CD8-positive, alpha-beta memory T cell (primary cell): ENCODE measurements at places on chromosomes 5 and 9. TPM values are rescaled to one million over a fixed set of nuclear protein-coding genes. Genes with fewer than 3 reads are reported as not detected.

- DNase-seq = no peak
Measured at GRCh38 chr5:89662499-89662898, 747.1 kb downstream of the CETN3 start.

DNA sequence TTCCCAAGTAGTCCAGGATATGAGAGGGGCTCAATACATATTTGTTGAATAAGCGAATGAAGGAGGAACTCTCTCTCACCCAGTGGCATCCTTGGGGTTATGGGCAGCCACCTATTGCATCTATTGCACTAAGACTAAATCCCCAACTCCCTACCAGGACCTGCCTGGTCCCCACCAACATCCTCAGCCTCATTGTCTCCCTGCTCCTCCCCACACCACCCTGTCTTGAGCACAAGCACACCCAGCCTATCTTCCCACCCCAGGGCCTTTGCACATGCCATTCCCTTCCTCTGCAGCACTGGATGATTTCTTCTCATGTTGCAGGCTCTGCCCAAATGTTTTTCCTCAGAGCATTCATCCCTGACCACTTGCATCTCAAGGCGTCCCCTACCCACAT lies 133.8 kb downstream of the BARX1 start:
- no peak for DNase-seq

- no peak for DNase-seq
Measured at GRCh38 chr9:129869585-129870501, 34.6 kb downstream of the USP20 start.

DNA sequence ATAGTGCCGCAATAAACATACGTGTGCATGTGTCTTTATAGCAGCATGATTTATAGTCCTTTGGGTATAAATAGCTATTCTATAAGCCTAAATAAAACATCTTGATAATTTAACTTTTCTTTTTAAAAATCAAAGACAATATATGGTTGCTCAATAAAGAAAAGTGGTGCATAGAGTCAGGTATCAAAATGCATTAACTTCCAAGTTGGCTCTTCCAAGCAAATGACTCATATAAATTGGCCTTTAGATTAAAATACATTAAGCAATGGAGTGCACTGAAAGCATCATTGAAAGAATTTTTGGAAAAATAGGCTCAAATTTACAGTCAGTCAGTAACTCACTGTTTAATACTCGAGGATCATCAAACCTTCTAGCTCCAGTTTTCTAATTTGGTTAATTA lies 106.6 kb downstream of the PLCXD3 start:
- DNase-seq = no peak

Gene AK6
- total RNA-seq = 108 TPM

Gene CCDC192
- not detected for total RNA-seq

- DNase-seq = no peak
Measured at GRCh38 chr5:157072508-157072907, 13.6 kb upstream of the HAVCR1 start.

Gene FOXD4
- total RNA-seq = 0.20 TPM

Gene SLCO6A1
- total RNA-seq = not detected

Gene CA9
- total RNA-seq = 0.75 TPM

GRCh38 chr9:76022317-76022716 lies 131.8 kb downstream of the PCSK5 start:
- DNase-seq = no peak

- peak; percentile 63 for DNase-seq
Measured at GRCh38 chr5:151115272-151115905, 34.6 kb upstream of the TNIP1 start.

DNA sequence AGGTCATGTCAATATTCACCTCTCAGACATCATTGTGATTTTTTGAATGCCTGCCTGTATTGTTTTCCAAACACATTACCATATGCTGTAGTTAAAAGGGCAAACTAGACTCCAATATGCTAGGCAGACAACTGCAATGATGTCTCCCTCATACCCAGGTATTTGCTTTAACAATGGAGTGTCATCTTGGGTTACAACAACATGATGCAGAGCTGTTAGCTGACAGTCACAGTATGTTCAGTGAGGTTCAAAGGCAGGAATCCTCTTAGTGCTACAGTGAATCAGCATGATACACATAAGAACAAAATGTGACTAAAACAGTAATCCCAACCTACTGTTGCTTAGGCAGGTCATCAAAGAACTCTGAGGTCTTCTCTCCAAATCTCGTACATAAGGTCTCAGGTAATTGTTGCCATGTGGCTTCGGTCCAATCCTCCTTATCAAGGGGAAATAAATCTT lies 24.0 kb downstream of the OR1J1 start:
- DNase-seq = no peak

DNA sequence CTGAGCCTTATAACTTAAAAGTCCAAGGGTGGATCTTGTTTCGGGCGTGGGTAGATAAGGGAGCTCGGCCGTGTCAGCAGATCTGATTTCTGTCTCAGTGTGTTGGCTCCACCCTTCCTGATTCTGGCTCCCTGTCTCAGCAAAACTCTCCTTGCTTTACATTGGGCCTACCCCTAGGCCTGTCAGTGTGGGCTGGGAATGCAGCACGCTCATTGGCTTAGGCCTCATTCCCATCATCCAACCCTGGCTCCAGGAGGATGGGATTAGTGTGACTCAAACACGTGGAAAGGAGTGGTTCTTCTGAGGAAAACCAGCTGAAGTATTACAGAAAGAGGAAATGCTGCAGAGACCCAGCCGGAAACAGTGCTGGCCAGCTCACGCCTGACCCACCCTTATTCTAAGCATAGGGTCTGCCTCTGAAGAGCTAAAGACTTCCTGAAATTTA lies 59.9 kb downstream of the ZFAND5 start:
- DNase-seq = no peak

Gene UBAP2
- total RNA-seq = 50.0 TPM

Gene PCDHGB5
- 0.27 TPM for total RNA-seq

DNA sequence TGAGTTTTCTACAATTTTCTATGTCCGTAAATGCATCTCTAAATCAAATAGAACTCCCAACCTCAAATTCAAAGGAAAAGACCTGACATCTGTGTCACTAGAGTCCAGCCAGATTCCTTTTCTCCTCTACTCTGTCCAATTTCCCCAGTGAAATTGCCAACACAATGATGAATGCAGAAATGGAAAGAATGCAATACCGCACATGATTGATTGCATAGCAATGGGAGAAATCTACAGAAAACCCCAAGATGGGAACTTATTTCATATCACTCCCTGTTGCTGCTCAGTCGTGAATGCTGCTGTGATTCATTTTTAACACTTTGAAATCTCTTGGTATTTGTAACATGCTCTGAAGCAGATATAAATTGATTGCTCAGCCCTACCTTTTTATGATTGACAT lies 355.1 kb upstream of the TUSC1 start:
- DNase-seq = no peak

- no peak for DNase-seq
Measured at GRCh38 chr5:157870837-157871834, 12.2 kb upstream of the CLINT1 start.

Gene LOX
- not detected for total RNA-seq

GRCh38 chr5:167710444-167711073 lies 580.9 kb upstream of the WWC1 start:
- no peak for DNase-seq

DNA sequence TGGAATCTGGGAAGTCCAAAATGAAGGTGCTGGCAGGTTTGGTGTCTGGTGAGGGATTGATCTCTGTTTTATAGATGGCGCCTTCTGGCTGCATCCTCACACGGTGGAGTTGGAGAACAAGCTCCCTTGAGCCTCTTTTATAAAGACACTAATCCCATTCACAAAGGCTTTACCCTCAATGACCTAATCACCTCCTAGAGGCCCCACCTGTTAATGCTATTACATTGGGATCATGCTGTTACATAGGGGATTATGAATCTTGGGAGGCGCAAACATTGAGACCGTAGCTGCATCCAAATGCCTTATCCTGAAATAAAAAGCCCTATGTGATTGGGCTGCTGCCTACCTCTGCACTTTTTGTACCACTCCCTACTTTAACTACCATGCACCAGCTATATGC lies 197.1 kb upstream of the HMHB1 start:
- no peak for DNase-seq

DNA sequence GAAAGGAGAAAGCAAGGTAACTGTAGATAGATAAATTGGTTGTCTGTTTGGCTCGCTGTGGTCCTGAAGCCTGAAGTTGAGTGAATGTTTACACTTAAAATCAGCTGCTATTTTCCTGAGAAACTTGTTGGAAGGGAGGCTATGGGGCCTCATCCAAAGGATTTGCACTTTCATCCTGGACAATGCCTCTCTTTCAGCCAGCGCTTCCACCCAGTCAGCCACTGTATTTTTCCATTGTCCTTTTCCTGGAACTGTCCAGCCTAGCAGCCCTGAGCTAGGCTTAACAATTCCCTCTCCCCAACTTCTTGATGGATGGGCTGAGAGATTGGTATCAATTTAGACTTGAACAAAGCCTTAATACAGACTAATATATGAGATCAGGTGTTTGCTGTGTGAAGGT lies 429.2 kb downstream of the DMAC1 start:
- no peak for DNase-seq

Gene SV2C
- total RNA-seq = not detected

GRCh38 chr9:72527801-72528195 lies 6.4 kb downstream of the TMC1 start:
- no peak for DNase-seq

DNA sequence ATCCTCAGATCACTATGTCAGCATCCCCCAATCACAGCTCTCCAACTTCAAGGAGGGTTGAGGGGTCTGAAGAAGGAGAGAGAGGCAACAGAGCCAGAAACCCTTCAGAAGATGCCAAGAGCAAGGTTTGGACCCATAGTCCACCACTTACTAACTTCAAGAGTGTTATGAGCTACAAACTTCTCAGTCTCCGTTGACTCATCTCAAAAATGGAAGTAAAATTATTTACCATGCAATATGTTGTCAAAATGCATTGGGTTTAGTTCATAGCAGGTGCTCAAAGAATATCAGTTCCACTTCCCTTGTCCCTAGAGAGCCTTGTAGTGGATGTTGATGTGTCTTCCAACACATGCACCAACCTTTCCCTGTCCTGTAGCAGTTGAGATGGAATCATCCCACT lies 116.0 kb downstream of the KCNIP1 start:
- DNase-seq = no peak

DNA sequence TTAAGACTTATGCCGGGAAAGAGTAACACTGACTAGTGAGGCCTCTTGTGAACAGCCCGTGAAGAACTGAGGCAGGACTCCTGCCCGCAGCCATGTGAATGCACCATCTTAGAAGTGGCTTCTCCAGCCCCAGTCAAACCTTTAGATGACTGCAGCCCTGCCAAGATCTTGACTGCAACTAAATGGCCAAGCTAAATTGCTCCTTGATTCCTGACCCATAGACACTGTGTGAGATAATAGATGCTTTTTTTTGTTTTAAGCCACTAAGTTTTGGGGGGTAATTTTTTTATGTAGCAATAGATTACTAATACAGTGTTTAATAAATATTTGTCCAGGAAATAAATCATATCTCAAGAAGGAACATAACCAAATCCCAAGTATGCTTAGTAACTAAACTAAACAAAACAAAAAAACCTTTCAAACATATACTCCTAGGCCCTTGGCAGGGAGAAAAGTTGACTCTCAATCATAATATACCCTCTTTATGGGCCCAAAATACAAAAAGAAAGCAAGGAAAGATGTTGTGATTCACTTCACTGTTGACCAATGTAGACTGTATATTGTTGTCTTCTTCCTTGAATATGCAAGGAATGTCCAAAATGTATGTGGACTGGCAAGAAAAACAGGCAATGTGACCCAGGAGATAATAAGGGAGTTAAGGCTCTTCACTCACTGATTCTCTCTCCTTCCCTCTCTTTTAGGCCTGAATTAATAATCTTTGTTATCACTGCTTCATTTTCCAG lies 79.7 kb upstream of the ZNF366 start:
- DNase-seq = no peak

- no peak for DNase-seq
Measured at GRCh38 chr9:129278391-129279237, 100.6 kb upstream of the IER5L start.

GRCh38 chr5:31029925-31030324 lies 163.6 kb upstream of the CDH6 start:
- no peak for DNase-seq

Gene RGS14
- 60.5 TPM for total RNA-seq

- DNase-seq = no peak
Measured at GRCh38 chr5:106269252-106269843, 1401.4 kb downstream of the EFNA5 start.
